Omental fat pad (tissue), 4 donors: ENCODE measurements at places on chromosomes 12 and 14. TPM values are rescaled to one million over a fixed set of nuclear protein-coding genes. Genes with fewer than 3 reads are reported as not detected.

SMCO2 gene
- not detected for total RNA-seq

NOVA1 gene
- total RNA-seq = 41.6 TPM

CD69 gene
- total RNA-seq = 36.3 TPM

NR1H4 gene
- not detected for total RNA-seq
